ENCODE measurements at places on chromosomes 11 and 22.
A peak's percentile ranks its signal among the peaks of the same experiment; 100 is the strongest.

DNA sequence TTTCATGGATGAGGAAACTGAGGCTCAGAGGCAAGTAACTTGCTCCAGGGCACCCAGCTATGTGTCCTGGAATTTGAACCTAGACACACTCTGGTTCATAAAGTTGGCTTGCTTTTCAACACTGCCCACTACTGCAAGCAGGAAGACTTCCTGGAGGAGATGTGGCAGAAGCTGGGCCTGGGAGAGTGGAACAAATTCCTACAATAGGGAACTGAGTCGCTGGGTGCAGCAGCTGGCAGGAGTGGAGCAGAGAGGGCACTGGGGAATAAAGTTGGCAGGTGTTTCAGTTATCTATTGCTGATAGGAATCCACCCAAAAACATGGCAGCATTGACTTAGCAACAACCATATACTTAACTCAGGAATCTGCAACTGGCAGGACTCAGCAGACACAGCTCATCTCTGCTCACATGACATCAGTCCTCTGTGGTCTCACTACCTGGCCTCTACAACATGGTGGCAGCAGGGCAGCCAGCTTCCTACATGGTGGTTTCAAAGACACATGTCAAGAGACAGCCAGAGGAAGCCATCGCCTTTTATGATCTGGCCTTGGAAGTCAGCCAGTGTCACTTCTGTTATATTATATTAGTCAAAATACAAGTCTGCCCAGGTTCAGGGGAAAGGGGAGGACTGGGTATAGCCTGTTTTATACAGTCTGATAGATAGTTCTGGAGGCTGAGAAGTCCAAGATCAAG is 10.6 kb upstream of the CARD10 start:
- DNase-seq = no peak

GRCh38 chr11:131674051-131674755 is 303.8 kb downstream of the NTM start:
- DNase-seq = peak; percentile 70

DNA sequence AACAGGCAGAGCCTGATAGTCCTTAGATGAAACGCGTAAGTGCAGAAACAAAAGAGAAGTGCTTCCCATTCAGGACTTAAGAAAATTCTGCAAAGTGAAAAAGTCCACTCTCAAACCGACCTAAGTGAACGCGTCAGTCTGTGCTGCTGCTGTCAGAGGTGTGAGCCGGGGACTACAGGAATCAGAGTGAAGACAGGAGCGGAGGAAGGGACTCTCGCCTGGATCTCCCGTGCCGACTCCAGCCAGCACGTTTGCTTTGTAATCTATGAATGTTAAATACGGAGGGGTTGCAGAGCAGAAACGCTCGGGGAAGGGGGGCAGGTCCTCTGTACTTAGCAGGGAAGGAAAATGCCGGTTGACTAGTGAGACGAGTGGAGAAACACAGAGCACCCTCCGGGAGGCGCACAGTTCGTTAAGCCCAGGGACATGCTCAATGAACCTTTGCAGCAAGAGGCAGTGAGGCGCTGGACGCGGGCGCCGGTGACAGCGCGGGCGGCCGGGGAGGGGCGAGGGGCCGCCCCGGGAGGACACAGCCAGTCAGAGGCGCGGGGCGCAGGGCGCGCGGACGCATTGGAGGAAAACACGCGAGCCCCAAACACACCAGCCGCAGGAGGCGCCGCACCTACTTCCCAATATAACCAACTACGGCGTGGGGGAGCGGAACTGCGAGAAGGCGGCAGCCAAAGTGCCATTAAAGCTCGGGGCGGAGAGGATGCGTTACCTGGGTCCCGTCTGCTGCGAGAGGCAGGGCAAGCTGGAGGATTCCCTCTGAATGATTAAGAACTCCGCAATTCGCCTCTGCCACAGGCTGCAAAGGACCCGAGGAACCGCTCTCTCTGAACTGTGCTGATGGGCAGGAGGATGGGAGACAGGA is at the start of gene CNTN5:
Gene CNTN5, plus strand, starts transcription at position 598 of the 874 bp plus-strand sequence.
- DNase-seq = peak; percentile 26

DNA sequence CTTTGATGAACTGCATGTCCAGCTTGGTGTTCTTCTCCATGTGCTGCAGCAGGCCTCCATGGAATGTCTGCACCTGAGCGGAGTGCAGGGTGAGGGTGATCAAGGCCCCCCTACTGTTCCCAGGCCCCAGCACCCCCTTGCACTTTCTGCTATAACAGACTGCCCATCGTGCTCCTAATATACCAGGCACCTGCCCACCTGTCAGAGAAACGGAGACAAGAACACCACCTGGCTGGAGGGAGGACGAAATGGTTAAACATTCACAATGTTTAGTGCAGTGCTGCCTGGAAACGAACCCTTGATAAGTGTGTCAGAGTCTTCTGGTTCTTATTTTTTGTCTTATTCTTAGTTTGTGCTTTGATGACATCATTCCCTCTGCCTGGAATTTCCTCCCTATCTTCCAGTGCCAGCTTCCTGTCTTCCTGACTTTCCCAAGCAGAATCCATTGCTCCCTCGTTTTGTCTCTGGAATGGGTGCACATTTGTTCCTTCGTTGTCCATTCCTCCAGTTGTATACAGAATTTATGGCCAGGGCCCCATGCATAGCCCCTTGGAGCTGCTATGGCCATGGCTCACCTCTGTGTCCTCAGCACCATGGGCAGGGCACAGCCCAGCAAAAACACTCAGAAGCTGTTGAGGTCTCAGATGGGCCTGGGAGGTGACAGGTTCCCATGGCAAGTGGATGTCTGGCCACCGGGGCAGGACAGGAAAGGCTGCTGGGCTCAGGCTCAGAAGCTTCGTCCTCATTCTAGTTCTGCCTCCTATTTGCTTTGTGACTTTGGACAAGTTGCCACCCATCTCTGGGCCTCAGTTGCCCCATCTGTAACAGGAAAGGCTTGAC is 11.9 kb downstream of the BAIAP2L2 start:
- no peak for DNase-seq
